CD4-positive, alpha-beta T cell treated with Interferon gamma for 1 hour (primary cell): ENCODE measurements at places on chromosomes 5 and 9.

DNA sequence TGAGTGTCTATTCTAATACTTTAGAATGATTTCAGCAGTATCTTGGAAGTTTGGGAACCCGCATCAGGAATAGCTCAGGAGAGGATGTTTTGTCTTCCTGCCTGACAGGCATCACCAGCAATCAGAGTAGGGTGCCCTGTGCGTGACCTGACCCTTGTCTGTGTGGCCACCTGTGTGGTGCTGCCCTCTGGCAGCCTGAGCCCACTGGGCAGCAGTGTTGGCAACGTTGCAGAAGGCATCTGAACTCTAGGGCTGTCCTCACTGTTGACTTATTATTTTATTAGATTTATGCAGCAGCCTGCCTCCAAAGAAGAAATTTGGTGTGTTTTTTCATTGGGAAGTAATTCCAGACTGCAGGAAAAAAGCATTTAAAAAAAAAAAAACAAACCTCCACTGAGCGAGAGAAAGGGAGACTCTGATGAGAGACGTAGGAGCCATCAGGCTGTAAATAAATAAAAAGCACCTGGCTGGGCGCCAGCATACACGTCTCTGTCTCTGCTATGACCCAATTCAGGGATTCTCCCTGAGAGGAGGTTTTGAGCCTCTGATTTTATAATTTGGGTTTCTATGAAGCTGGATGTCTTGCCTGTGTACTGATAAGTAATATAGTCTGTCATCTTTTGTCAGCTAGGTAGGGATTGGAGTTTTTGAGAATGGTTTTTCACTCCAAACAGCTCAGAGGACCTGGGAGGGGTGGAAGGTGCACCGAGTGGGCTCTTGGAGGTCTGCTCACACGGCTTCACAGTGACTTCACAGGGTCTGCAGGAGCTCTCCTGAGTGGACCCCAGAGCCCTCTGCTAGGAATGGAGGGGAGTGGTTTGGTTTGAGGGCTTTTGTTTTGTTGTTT, 49.0 kb downstream of the FAM78A start:
- DNase-seq = no peak

DNA sequence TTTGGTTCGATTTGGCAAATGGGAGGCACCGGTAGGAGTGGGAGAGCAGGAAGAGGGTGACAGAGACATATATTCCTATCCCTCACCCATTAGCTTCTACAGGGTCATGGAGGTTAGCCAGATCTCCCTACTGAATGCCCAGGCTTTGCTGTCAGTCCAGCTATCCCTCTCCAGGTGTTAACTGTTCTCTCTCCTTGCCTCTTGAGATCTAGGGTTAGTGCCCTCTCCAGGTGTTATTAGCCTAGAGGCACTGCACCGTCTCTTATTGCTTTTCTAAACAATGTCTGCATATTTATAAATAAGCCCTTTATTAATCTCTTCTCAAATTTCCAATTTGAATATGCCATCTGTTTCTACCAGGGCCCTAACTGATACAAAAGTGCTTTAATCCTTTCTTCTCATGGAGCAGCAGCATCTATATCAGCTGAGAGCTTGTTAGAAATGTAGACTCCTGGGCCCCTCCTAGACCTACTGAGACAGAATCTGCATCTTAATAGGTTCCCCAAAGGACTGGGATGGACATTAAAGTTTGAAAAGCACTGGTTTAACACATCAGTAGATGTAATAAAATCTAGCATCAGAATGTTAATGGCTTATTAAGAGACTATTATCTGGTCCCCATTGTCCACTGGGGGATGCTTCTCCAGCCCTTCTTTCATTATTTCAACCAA, 322.5 kb upstream of the SLC24A2 start:
- DNase-seq = no peak

DNA sequence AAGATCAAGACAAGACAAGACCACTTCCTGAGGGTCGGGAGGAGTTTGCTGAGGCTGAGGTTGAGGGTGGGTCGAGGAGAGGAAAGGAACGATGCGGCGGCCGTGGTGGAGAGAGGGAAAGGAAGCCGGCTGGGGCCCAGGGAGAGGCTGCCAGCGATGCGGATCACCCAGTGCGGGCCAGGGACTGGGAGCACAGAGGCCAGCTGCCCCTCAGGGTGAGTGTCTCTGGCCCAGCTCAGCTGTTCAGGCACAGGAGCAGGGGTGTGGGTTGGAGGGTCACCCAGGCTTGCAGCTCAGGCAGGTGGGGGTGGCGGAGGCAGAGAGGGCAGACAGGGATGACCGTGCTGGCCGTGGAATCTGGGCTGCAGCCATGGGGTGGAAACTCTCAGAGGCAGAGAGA, 99.5 kb downstream of the FGF18 start:
- no peak for DNase-seq

DNA sequence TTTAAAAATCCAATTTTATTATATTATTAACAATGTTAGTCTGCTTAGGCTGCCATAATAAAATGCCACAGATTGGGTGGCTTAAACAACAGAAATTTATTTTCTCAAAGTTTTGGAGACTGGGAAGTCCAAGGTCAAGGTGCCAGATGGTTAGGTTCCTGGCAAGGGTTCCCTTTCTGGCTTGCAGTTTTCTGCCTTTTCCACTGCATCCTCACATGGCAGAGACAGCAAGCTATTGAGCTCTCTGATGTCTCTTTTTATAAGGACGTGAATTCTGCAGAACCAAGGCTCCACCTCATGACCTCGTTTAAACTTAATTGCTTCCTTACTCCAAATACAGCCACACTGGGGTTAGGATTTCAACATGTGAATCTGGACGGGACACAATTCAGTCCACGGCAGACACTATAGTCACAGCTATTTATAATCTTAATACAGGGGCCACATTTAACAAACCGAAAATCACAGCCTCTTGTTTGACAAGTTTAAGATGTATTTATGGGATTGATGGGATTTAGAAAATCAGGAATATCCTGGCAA, 174.9 kb upstream of the PUM3 start:
- DNase-seq = no peak

DNA sequence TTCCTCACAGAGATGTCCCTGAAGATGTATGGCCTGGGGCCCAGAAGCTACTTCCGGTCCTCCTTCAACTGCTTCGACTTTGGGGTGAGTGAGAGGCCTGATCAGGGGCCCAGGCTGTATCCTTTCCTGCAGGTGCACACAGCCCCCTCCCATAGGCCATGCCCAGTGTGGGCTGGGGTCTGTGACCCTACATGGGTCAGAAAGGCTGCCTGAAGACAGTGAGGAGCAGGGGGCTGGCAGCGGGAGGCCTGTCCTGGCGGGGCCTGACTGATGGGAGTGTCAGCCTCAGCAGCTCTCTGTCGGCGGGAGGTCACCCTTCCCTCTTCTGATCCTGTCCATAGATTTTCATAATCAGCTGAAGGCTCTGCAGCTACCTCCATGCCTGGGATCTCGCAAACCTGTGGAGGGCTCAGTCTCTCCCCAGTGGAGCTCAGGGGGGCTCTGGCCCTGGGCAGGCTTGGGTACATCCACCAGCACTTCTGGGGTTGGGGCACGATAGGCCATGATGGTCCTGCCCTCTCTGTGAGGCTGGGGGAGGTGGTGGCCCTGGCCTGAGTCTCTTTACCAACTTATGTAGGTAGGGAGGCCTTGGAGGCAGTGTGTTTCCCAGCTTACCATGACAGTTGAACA, 98.5 kb downstream of the CACNA1B start:
- DNase-seq = no peak

DNA sequence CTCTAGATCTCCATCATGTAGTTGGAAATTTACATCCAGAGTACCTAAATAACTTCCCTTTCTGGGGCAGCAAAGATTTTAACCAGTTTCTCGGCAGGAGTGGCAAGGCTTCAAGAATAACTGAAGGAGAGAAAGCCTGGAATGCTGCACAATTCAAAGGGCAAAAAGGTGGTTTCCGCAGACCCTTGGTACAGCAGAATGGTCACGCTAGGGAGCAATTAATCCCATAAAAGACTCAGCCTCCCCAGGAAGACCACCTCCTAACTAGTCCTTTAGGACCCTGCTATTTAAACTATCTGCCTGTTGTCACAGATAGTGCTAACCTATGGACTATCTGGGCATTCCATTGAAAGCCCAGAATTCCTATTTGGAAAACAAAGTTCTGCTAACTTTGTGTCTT, 3.6 kb downstream of the HTR1A start:
- DNase-seq = no peak

DNA sequence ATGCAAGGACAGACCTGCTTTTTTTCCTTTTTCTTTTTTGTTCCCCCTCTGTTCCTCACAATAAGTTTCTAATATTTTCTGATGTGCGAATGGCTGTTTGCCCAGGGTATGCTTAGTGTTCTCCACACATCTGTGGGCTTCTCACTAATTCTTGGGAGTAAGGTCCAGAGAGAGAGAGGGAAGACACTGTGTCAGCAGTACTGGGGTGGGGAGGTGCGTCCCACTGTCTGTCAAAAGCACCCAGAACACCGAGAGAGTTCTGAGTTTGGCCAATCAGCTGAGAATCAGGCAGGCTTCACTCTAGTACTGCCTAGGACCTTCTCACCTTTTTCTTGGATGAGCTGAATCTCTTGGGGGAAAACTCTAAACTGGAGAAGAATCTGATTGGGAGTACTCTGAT, 61.8 kb downstream of the ELL2 start:
- DNase-seq = no peak

GRCh38 chr9:77714077-77714549, 66.0 kb upstream of the GNA14 start:
- no peak for DNase-seq

DNA sequence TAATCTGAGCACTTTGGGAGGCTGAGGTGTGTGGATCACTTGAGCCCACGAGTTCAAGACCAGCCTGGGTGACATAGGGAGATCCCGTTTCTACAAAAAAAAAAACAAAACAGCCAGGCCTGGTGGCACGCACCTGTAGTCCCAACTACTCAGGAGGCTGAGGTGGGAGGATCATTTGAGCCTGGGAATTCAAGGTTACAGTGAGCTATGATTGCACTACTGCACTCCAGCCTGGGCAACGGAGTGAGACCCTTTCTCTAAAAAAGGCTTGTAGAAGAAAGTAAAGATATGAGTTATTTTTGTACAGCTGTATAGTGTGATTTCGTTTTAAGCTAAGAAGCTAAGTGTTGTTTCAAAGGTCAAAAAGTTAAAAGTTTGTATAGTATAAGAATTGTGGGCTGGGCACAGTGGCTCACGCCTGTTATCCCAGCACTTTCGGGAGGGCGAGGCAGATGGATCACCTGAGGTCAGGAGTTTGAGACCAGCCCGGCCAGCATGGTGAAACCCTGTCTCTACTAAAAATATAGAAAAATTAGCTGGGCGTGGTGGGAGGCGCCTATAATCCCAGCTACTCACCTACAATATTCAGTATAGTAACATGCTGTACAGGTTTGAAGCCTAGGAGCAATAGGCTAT, 18.8 kb downstream of the UBE2R2 start:
- DNase-seq = no peak

GRCh38 chr5:72940082-72940481, 15.8 kb upstream of the FCHO2 start:
- DNase-seq = no peak

DNA sequence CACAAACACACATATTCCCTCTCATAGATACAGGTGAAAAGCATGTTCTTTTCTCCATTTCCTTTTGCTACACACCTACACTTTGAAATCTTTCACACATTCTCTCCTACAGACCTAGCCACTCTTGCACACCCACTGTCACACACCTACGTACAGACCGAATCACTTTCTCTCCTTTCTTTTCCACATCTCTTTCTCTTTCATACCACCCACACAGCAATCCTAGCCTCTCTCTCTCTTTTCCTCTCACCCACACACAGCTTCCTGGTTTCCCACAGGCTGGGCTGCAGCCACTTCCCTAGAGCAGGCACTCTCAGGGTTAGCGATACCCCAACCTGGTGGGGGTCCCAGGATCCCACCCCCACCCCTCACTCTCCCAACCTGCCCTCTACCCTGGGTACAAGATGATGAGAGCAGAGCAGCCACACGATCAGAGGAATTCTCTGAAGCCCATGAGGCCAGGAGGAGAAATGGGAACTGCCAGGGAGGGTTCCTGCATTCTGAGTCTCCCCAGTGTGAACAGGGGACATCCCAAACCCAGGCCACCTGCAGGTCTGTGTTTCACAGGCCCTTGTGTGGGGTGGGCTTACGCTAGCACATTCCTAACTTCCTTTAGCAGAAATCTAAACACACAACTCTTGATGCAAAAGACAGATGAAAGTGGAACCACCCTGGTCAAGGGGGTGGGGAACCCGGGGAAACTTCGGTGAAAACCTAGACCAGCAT, 17.1 kb upstream of the SYNPO start:
- no peak for DNase-seq

- DNase-seq = no peak
Observed at GRCh38 chr5:108602830-108603229, 144.9 kb upstream of the FER start.

DNA sequence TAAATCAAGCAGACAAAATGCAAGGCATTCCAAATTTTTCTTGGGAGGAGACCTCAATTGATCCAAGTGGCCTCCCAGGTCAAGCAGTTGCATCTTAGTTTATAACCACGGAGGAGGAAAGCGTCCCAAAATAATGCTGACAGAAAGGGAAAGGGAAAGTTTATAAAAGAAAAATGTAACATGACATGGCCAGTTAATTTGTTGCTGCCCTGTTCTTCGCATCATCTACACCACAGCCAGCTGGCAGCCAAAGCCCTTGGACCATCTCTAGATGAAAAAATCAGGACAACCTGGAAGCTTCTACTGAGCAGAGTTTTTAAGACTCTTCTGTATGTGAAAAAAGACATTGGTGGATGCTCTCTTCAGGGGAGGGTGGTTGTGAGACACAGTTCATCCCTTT, 128.8 kb upstream of the FBXL7 start:
- DNase-seq = no peak

- DNase-seq = no peak
Observed at GRCh38 chr5:40991981-40992559, 79.1 kb downstream of the MROH2B start.

DNA sequence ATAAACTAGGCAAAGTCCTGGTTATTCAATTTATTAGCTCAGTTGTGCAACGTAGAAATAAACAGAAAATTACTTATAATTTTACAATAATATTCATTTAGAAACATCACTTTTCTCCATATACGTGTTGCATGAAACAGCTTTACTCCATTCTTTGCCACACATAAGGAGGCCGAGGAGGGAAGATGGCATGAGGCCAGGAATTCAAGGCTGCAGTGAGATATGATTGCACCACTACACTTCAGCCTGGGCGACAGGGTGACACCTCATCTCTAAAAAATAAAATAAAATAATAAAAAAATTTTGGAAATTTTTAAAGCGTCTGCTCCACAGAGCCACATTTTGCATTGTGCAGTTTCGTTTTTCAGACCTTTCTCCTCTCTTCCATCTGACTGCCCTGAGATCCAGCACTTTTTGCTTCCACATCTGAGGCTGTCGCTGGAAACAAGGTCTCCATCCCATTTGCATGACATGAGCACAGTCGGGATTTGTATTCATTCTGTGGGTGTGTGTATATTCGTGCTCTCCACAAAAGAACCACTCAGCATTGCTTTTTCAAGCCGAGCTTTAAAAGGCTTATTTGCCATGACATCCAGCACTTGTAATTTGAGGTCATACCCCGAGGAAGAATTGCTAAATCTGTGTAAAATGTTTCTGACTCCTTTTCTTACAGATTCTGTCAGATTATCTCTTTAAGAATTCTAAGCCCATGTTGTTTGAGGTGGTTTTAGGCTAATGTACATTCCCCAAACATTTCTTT, 98.6 kb upstream of the MSX2 start:
- no peak for DNase-seq
